ENCODE measurements at places on chromosomes 3 and 15.

GRCh38 chr3:65196663-65197062 is 508.9 kb upstream of the ADAMTS9 start:
- no peak for DNase-seq

- DNase-seq = peak; percentile 47
These were observed 121.0 kb downstream of the TFDP2 start for GRCh38 chr3:142028243-142028777.

- no peak for DNase-seq
These were observed 12.4 kb upstream of the USP3 start for GRCh38 chr15:63491979-63492378.

DNA sequence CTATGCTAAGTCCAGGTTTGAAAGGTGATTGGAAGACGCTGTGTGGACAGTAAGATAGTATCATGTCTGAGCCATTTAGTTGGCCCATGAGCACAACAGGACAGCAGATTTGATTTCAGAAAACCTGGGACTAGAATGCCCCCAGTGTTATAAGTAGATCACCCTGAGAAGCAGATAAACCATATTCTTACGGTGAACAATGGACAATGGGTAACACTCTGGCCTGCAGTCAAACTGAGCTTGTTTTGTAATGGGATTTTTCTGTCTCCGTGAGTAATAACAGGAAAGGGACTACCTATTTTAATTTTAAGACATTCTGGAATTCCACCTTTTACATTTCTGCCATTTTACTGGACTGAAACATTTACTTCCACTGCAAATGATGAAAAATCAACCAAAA is 71.5 kb downstream of the LDHAL6B start:
- no peak for DNase-seq

DNA sequence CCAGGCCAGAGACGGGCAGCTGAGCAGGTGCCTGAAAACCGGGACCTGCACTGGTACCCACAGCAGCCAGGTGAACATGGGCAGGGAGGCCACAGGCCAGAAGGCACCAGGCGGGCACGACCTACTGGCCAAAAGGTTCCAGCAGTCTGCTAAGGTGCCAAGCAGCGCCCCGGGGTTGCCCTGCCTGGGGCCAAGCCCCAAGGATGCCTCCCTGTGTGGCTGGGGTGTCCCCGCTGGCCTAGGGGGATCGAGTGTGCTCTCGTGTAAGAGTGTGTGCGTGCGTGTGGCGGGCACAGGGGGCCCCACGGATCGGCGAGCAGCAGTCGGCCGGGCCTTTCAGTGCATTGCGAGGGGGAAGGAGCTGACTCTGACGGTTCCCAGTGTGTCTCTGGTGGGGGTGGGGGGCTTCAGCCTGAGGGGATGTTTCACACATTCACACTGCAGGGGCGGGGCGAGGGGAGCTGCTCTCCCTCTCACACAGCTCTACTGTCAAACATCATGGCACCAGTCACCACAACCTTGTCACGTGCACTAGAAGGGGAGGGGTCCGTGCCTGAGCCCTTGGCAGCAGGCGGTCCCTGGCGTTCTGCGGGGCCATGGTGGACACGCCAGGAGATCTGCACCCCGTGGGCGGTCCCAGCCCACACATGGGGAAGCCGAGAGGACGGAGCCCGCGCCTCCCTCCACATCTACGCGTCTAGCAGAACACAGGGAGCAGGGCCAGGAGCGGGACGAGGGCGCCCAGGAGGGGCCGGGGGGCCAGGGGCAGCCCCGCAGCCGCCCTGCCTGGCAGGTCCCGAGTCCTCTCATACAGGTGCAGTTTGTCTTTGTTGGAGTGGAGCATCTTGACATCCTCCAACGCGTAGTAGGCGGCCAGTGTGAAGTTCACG is 44.5 kb downstream of the RGMA start:
- no peak for DNase-seq

- DNase-seq = no peak
These were observed 138.3 kb upstream of the AGBL1 start for GRCh38 chr15:85941186-85941855.

- DNase-seq = no peak
These were observed 2.1 kb downstream of the TNK2 start for GRCh38 chr3:195905970-195906864.

DNA sequence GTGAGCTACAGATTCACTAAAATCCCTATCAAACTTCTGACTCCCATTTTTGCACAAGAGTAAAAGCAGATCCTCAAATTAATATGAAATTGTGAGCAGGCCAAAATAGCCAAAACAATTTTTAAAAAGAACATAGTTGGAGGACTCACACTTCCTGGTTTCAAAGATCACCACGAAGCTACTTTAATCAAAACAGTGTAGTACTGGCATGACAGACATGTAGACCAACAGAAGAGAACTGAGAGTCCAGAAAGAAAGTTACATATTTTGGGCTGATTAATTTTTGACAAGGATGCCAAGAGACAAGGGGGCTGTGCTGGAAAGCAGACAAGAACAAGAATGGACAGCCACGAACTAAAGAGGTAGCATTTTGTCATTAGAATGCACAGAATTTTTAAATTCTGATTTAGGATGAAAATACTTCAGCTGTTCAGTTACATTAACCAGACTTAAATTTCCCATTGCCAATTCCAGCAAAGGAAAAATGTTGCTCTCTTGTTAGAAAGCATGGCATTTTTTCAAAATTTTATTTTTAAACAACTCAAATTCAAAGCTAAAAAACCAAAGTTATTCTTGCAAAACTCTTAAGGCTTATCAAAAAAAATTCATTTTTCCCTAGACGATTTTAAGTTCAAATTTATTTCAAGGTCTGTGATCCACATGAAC is 14.0 kb downstream of the RYK start:
- no peak for DNase-seq

GRCh38 chr15:45326280-45326679 is 52.1 kb downstream of the GATM start:
- no peak for DNase-seq

- no peak for DNase-seq
These were observed 120.3 kb upstream of the SLC6A11 start for GRCh38 chr3:10695595-10696285.

DNA sequence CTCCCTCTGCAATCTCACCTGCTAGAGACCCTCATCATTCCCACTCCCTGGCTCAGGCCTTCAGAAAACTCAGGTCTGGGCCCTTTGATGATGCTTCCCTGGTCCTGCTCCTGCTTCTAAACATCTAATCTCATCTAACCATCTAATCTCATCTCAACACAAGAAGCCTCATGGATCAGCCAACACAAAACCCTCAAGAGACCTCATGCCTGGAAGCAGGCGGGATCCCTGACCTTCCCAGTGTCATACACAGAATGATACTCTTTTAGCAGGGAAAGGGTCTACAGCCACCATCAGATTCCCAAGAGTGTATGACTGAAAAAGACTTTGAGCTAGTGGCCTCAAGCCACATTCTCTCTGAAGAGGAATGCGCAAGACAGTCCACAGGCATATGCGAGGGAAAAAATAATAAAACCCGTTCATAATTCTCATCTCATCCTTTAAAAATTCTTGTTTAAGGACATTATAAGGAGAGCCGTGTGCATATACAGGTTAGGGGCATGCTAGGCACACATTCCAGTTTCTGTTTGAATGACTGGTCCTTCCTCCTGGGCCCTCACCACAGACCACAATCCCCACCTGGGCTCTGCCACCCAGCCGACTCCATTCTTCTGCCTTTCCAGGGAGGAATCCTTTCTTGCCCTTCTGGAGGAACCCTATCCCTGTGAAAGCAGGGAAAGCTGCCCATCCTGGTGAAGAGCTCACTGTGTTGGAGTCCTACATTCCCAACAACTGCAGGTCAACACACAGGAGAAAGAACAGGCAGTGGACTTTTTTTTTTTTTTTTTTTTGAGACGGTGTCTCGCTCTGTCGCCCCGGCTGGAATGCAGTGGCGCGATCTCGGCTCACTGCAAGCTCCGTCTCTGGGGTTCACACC is 2.2 kb downstream of the ZXDC start:
- no peak for DNase-seq

GRCh38 chr15:67080900-67081431 is 15.6 kb downstream of the SMAD3 start:
- no peak for DNase-seq
